NCI-H1694 treated with DMSO at 0.1 percent for 48 hours (cell line): ENCODE measurements at places on chromosomes 3 and 15.

DNA sequence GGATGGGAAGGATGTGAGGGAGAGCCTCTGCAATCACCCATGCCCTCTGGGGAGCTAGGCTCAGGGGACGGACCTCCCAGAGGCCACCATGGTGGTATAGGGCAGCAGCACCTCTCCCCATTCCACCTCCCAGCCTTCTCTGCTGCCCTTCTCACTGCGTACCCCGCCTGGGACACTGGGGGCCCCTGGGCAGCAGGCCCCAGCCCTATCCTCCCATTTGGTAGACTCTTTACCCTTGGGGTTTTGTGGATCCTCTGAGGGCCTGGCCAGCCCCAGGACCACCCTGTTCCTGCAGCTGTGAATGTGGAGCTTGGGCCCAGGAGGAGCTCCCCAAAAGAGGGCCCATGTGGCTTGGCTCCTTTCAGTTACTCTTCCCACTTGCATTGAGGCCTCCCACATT lies 131.9 kb downstream of the DNAJB8 start:
- DNase-seq: no peak

DNA sequence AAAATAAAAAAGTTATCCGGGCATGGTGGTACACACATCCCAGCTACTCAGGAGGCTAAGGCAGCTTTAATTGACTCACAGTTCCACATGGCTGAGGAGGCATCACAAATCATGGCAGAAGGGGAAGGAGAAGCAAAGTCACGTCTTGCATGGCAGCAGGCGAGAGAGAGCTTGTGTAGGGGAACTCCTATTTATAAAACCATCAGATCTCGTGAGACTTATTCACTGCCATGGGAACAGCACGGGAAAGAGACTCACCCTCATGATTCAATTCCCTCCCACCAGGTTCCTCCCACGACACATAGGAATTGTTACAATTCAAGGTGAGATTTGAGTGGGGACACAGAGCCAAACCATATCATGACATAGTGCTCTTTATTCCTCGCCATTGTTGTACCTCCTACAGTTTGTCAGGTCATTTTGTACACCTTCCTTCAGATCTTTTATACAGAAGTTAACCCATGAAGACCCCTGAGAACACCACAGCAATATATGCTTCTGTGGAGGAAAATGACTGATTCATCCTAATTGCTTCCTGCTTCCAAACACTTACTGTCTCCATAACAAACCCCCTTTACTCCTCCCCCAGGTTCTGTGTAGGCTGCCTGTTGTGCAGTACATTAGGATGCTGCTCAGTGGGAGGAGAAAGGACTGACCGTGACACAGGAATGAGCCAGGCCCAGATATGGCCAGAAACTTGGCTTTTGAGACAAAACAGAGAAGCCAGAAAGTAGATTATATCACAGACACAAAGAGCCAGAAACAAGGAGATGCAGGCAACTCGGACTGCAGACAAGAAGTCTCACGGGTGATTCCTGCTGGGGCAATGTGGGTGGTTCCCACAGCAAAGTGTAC lies 67.9 kb upstream of the HEG1 start:
- DNase-seq: no peak

GRCh38 chr3:140995881-140996280 lies 54.2 kb downstream of the SLC25A36 start:
- no peak for DNase-seq

- no peak for DNase-seq
Observed at GRCh38 chr3:124563376-124563775, 166.9 kb upstream of the UMPS start.

DNA sequence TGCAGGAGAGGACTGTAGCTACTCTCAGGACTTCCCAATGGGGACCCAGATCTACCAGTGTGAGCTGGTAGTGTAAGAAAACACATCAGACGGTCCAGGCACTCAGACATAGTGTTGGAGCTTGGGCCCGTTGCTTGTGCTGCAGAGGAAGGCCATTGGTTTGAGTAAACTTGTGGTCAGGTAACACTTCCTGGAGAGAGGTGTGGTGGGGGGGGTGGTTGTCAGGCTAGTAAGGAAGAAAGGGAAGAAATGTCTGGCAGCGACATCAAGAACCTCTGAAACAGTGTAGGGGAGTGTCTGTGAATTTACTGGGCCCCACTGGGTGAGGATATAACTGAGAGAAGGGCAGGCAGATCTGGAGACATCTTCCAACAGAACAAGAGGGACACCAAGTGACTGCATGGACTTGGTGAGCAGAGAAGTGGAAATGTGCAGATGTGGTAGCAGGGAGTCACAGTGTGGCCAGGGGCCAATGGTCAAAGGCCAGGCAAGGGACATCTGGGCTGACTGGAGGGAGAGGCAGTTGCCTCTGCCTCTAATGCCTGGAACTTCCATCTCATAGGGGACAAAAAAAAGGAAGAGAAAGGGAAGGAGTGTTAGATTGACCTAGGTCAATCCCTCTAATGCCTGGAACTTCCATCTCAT lies 63.7 kb upstream of the MRPS22 start:
- no peak for DNase-seq

DNA sequence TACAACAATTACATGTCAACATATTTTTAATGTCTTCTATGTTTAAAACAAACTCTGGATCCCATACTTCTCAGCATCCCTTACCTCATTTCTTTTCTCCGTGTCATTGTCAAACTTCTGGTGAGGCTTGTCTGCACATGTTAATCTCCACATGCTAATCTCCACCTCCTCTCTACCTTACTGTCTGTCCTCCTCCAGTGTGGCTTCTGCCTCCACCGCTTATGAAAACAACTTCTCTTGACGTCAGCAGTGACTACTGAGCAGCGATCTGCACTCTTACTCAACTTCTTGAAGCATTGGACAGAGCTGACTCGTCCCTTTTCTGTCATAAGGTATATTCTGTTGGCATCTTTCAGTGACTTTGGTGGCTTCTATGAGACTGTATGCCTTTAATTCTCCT lies 338.2 kb upstream of the THRB start:
- DNase-seq: no peak

DNA sequence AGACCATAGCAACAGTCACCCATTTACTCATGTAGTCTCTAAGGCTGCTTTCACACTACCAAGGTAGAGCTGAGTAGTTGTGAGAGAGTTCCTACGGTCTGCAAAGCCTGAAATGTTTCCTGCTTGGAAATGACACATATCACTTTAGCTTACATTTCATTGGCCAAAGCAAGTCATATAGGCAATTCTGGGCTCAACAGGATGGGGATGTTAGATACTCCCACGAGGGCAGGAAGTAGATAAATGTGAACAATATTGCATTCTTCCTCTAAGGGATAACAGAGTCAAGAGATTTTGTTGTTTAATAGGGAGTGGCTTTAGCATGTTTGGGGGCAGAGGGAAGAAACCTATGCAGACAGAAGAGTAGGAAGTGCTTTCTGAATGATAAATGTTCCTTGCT lies 355.6 kb upstream of the THRB start:
- no peak for DNase-seq
